Activated naive CD4-positive, alpha-beta T cell (primary cell): ENCODE measurements at places on chromosomes 5 and 9.
A peak's percentile ranks its signal among the peaks of the same experiment; 100 is the strongest.

DNA sequence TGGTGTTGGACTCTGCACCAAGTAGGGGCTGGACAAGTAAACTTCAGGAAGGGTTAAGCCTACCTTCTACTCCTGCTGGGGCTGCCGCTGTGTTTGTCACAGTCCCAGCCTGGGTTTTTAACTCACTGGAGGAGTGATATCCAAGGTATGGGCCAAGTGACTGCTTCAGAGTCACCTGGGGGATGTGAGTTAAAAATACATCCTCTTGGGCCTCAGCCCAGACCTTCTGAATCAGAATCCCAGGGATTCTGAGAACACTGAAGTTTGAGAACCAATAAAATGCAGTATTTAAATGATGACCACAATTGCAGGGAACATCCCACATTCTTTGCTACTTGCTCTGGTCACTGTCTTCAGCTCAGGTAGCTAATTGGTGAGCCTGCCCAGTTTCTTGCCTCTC is 95.1 kb upstream of the DNAH5 start:
- no peak for DNase-seq

DNA sequence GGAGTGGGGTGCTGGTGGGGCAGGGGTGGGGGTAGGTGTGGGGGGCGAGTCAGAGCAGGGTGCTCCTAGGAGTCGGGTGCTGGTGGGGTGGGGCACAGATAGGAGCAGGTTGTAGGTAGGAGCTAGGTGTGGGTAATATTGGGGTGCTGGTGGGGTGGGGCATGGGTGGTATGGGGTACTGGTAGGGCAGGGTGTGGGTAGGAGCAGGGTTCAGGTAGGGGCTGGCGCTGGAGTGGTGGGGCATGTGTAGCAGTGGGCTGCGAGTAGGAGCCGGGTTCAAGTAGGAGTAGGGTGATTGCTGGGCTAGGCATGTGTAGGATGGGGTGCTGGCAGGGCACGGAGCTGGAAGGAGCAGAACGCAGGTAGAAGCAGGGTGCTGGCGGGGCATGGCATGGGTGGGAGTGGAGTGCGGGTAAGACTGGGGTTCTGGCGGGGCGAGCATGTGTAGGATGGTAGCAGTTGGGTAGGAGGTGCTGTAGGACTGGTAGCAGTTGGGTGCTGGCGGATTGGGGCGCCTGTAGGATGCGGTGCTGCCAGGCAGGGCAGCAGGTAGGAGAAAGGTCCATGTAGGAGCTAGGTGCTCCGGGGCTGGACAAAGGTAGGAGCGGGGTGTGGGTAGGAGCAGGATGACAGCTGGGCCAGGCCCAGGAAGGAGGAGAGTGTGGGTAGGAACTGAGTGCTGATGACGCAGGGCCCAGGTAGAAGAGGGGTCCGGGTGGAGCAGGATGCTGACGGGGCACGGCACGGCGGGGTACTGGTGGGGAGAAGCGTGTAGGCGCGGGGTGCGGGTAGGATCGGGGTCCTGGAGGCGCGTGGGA is 105.5 kb upstream of the SIMC1 start:
- DNase-seq, result peak; percentile 24

- no peak for DNase-seq
These were observed 80.6 kb downstream of the FBXO4 start for GRCh38 chr5:42005561-42006153.

DNA sequence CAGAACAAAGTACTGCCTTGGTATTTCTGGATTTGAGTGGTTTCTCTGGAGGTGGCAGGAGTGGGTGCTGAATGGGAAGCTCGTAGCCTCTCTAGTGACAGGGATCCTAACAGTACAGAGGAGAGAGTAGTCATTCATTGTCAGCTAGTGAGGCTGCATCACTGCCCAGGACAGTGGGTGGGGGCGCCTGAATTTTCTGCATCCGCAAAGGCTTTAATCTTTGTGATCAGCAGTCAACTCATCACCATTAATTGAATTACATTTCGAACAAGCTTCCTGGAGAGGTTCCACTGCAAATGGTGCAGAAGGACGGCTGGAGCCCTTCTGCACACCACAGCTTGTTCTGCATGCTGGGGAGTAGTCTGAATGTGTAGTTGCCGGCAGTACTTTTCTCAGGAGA is 77.5 kb downstream of the HSPA4 start:
- DNase-seq, result no peak

DNA sequence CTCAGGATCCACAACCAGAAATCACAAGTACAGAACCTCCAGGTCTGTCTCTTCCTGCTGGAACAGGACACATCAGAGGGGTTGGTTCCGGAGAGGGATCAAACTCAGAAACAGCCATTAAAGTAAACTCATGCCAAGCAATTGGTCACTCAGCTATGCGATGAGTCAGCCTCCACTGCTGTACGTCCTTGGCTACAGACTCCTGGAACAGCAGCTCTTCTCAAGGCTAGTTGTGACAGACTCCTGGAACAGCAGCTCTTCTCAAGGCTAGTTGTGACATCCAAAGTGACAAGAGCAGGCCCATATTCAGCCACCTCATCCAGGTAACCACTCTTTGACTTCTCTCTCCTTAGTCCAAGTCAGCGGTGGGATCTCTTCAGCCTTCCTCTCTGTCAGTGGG is at the start of gene SPINK13:
Gene SPINK13 (plus strand): TSS at position 229 of the 400 bp plus-strand sequence. CDS start 1,279 bp downstream, outside the sequence.
- DNase-seq, result no peak

DNA sequence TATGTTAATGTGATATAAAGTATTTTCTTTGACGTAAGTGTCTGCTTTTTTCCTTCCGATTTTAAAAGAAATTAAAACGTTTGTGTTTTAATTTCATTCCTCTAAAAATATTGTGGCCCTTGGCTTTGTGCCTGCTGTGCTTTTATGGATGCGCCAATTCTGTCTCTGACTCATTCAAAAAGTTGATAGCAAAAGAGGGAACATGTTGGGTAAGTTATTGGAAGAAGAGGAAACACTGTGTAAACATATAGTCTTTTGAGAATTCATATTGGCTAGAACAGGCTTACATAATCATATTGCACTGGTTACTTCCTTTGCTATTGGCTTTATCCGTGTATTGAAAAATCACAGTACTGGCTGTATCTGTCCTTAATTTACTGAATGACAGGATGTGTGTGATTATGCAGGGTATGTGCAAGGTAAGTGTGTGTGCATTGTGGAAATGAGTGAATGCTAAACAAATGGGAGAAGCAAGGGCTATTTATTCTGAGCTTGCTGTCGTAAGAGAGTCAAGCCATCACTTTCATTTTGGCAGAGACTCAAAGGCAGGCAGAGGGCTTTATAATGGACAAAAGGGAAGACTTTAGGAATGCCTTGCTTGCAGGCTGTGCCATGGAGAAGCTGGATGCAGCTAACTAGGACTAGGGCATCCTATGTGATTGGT is 67.8 kb downstream of the SGCD start:
- no peak for DNase-seq

DNA sequence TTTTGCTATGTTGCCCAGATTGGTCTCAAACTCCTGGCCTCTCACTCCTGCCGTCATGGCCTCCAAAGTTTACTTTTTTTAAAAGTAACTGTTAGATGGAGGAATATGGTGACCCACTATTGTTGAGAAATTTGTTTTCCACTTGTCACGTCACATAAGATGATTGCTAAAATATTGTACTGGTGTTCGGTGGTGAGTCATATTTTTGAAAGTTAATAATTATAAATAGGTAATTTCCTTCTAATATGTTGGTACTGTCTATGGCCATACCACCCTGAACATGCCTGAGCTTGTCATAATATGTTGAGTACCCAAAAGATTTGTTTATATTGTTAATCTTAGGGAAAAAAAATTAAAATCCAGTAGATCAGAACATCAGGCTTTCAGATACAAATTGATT is 22.6 kb downstream of the RMI1 start:
- DNase-seq, result no peak

DNA sequence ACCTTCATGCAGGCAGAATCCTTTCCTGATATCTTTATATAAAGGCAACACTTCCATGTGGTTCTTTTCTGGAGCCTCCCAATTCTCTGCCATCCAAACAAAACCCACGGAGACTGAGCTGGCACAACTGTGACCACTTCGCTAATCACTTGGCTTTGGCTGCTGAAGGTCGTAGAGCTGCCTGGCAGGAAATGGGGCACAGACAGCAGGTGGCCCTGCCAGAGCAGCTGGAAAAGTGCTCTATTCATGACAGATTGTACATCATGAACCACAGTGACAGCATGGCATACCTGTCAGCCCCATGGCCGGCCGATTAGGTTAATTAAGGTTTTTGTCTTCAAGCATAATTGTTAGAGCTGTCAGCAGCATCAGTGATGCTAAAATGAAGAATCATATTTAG is 141.9 kb upstream of the ANKRD55 start:
- DNase-seq, result no peak

GRCh38 chr9:2199999-2200796 is 185.1 kb downstream of the SMARCA2 start:
- DNase-seq, result no peak

GRCh38 chr5:10272053-10272874 is 22.2 kb downstream of the CCT5 start:
- DNase-seq, result no peak

GRCh38 chr5:108801776-108802175 is 54.1 kb downstream of the FER start:
- no peak for DNase-seq

- DNase-seq, result no peak
These were observed 18.6 kb downstream of the RALGDS start for GRCh38 chr9:133102190-133103021.

DNA sequence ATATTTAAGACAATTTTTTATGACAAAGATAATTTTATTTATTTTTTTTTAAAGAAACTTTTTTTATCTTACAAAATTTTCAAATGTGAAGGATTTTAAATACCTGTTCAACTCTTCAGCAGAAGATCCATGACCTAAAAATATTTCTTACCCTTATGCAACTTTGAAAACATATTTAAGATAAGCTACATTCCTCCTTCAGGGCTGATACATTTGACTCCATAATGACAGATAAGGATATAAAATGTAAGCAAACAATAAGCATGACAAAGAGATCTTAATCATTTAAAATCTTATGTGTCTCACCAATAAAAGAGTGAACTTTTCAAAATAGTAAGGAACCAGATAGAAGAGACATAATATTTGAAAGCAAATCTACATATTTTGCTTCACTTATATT is 1138.2 kb upstream of the CDH18 start:
- DNase-seq, result no peak

DNA sequence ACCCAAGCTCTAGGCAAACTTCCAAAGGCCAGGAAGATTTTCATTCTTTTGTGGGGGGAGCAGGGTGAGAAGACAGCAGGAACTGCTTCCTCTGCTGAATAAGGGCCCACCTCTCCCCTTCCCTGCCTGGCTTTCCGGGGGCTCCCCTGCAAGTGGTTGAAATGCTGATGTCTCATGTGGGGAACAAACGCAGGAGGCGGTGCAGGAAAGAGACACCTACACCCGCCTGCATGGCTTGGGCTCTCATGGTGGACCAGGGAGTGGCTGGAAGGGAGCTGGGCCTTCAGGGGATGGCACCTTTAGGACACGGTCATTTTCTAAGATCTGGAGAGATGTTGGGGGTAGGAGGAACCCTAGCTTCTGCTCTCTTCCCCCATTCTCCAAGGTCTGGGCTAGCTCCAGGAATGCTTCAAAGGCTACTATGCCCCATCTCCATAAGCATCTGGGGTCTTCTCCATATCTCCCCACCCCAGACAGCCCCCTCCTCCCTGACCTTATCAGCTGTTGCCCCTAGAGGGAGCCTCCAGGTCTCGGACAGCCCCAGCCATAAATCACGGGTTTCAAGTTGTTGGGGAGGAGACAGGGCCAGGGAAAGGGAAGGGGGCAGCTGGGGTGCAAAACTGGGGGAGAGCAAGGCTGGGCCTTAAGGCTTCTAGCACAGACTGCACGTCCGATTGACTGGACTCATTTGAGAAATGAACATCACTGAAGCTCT is 76.6 kb downstream of the PSD2 start:
- DNase-seq, result no peak
